ENCODE measurements at places on chromosomes 11 and 22.

DNA sequence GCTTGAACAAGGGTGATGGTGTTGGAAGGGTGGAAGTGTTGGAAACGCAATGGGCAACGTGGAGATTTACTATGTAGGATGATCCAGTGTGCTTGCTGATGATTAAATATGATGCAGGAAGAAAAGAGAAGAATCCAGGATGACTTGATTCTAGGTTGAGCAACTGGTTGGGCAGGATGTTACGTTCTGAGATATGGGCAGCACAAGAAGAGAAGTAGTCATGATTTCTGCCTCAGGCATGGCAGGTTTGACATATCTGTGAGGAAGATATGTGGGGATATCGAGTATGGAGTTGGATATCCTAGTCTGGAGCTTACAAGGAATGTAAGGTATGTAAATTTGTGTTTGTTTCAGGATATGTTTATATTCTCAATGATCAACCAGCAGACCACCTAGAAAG, 1.9 kb downstream of the OR52K1 start:
- no peak for DNase-seq

- peak; percentile 48 for DNase-seq
Observed at GRCh38 chr22:42856179-42856864, 751 bp downstream of the ARFGAP3 start.

GRCh38 chr11:9075556-9075955, 15.8 kb downstream of the SCUBE2 start:
- DNase-seq, result no peak

- DNase-seq, result no peak
Observed at GRCh38 chr22:49499433-49500075, 328.1 kb downstream of the BRD1 start.

DNA sequence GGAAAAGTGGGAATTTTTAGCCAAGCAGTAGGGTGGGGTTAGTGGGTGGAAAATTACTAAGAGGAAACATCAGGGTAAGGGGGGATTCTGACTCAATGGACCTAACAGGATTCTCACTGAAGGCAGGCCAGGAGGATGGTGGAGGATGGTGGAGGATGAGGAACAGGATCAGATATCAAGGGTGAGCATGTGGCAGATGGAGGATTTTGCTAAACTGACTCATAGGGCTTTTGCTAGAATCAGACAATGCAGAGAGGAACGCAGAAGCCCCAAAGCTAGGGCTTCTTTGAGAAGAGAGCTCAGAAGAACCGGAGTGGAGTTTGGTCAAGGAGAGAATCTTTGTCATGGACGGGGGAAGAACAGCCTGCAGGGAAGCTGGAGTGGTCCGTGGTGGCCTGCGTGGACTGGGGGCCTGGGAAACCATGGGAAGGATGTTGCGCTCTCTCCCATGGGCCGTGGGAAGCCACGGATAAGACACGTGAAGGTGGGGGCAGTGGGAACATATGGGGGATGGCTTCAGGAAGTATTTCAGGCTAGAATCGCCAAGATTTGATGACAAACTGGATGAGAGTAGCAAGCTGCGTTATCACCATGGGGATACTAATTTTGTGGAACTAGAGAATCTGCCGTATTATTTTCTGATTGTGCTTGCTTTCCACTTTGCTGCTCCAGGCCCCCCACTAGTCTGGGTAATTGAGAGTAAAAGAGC, 165.2 kb downstream of the LDLRAD3 start:
- no peak for DNase-seq

DNA sequence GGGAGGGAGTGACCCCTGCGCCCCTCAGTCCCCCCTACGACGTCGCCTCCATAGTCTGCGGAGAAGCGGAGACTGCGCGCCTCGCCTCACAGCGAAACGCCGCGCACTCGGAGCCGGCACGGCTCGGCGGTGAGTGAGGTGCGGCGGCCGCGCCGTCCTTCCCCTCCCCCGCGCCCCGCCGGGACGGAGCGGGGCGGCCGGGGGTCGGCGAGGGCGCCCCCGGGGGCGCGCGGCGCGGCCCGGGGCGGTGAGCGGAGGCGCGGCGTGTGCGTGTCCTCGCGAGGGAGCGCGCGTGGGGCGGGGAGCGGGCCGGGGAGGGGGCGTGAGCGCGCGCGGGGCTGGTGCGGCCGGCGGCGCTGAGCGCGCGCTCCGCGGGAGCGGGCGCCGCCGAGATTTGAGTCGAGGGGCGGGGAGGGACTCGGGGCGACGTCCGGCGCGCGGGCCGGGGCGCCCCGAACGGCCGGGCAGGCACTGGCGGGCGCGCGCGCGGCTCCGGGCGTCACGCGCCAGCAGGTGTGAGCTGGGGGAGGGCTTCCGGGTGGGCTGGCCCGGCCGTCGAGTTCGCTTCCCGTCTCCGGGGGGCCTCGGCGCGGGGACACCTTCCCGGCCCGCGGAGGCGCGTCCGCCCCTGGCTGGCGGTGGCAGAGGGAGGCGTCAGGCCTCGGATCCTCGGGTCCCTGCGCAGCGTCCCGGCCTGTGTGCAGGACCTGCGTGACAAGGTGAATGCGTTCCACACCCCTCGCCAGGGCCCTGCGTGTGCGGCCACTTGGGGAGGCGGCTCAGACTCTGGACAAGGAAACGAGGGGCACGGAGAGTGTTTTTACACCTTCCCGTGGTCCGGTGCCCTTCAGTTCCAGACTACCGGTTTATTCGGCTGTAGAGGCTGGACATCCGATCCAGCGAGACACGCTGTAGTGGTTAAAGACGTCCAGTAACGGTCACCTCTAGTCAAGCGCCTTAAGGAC, 50.4 kb downstream of the FAM83F start:
- DNase-seq, result peak; percentile 57

GRCh38 chr11:72580642-72580950, 93.6 kb downstream of the PDE2A start:
- DNase-seq, result no peak

- DNase-seq, result no peak
Observed at GRCh38 chr22:46749682-46750529, 11.9 kb upstream of the CERK start.

DNA sequence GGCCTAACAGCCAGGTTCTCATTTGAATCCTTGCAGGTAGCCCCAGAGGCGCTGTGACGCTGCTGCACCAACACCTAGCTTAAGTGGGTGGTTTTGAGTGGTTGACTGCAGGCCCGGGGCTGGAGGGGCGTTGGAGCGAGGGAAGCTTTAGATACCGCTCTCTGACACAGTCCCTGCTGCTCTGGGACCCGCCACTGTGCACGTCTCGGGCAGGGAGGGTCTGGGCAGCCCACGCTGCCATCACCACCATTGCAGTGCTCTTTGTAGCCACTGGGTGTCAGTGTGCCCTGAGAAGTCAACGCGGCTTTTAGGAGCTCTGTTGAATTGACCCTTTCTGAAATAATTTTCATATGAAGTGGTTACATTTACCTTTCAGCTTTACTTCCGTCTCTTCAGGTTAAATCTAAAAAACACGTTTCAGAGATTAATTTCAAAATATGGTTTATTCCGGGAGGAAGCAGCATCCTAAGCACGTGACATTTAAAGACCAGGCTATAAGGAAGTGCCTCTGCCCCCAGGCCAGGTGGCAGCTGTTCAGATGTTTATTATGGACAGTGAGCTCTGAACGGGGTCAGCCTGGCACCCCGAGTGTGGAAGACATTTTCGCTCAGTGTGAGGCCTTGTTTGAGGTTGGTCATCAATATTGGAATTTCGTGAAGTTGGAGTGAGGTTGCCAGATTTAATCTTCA, 30.9 kb upstream of the PARVB start:
- DNase-seq, result peak; percentile 71

DNA sequence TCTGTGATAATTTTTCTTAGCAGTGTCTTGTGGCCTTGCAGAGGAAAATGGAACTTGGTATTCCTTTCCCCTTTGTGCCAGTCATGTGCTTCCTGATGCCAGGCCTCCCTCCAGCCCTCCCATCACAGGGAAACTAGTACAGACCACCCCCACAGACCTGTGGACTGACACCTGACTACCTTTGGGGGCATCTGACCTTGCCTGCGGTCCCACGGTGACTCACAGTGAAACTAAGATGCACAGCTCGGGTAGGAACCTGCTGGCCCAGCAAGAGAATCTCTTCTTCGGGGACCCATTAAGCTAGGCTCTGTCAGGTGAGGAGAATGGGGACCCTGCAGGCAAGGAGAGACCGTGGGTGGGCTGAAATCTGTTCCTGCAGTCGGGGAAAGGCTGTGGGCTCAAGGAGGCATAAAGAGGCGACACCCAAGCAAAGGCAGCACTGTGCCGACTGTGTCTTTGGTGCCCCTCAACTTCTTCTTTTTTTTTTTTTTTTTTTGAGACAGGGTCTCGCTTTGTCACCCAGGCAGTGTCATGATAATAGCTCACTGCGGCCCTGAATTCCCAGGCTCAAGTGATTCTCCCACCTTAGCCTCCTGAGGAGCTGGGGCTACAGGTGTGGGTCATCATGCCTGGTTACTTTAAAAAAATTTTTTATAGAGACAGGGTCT, 20.8 kb upstream of the PEX26 start:
- no peak for DNase-seq

- DNase-seq, result no peak
Observed at GRCh38 chr11:64252003-64252872, 908 bp downstream of the PLCB3 start.

DNA sequence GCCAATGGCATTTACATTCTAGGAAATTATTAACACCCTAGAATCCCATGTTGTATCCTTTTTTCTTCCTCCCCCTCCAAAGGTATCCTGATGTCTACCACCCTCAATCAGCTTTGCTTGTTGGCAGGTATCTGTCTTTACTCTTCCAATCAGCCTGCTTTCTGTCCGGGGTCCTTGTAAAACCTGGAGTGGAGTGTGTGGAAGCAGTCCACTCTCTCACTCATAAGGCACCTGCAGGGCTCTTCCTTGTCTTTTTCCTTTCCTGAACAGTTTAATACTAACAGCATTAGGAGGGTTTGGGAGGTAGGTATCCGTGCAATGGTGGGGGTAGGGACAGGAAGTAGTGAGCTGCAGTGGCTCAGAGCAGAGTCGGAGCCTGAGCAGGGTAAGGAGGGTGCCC, 193.4 kb downstream of the BARX2 start:
- no peak for DNase-seq
